ENCODE measurements at places on chromosomes 1 and 21.
A peak's percentile ranks its signal among the peaks of the same experiment; 100 is the strongest.

- no peak for DNase-seq
These were observed 12.8 kb upstream of the TMEM200B start for GRCh38 chr1:29136391-29136915.

DNA sequence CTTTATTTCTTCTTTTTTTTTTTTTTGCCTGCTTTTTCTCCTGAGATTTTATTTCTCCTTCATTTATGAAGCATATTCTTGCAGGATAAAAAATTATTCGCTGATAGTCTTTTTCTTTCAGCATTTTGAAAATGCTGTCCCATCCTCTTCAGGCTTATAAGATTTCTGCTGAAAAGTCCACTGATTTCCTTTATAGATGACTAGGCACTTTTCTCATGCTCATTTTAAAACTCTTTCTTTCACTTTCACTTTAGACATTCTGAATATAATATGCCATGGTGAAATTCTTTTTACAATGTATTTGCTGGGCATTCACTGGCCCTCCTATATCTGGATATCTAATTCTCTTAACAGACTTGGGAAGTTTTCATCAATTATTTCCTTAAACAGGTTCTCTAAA, 25.5 kb upstream of the GTF2B start:
- no peak for DNase-seq

DNA sequence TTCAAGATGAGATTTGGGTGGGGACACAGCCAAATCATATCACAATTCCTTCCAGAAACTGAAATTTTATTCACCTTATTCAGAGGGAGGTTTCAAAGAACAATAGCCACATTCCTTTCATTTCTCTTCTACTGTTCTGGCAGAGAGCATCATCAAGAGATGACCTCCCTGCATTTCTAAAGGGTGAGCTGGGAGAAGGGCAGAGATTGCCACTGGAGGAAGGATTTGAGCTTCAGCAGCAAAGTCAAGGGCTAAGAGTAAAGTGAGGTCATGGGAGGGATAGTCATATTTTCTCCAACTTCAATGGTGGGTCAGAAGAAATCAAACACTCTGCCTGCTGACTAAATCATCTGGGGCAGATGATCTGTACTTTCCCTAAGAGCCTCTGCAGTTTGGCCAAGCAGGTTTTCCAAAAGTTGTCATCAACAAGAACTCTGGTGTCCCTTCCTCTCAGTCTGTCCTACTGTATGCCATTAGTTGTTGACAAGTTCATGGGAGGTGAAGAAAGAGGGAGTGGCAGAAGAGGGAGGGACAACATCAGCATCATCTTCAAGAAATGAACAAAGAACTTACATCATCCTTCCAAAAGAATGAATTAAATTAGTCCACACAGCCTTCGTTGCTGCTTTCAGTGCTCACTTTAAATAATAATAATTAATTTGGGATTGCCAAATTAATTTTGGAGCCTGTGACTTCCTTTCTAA, 298.3 kb downstream of the ASTN1 start:
- no peak for DNase-seq

- no peak for DNase-seq
These were observed 485.9 kb downstream of the OMA1 start for GRCh38 chr1:58060559-58061170.

DNA sequence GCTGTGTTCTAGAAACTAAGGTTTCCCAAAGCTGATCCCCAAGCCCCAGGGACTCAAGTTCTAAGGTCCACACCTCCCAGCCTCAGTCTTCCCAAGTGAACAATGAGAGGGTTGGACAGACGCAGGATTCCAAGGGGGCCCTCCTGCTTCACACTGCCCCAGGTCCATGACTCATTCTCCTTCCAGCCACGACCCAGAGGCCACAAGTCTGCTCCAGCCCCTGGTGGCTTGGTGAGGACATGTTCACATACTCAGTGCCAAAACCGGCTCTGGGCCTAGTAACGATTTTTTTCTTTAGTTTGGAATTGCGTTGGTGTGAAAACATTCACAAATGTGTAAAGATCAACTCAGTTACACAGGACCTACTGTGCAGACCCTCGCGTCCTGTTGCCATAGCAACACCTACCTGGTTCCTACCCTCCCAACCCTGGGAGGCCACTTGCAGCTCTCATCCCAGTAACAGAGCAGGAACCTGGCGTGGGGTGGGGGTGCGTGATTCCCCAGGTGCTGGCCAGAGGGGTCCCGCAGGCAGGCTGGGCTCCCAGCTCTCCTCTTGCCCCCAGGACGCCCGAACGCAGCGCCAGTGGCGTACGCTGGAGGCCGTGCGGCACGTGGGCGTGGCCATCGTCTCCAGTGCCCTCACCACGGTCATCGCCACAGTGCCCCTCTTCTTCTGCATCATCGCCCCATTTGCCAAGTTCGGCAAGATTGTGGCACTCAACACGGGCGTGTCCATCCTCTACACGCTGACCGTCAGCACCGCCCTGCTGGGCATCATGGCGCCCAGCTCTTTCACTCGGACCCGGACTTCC, 57.0 kb downstream of the DISP3 start:
- DNase-seq = no peak

DNA sequence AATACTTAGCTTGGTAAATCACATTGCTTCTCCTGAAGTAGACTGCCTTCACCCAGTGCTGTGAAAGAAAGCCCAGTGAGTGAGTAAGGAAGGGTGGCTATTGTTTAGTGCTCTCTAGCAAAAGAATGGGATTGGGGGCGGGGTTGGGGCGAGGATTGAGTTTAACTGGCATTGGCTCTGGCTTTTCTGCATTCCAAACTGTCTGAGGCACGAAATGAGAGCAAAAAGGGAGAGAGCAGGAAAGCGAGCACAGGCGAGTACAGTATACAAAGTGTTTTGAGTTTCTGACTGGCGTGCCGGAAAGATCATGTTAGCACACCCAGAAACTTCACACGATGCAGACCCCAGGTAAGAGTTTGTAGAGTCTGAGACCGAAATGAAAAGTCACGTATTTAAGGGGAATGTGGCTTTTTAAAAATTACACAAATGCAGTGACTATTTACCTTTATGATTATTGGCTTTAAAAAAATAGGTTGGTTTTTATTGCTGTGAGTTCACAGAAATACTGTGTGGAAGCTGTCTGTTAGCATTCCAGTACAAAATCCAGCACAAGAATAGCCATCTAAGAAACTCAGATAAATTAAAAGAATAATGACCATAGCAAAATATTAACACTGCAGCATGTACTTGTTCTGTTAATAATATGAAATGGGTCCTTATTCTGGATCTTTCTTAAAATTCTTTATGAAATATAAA, 155.4 kb downstream of the CLEC20A start:
- DNase-seq = no peak

- no peak for DNase-seq
These were observed 49.9 kb downstream of the PDE9A start for GRCh38 chr21:42703136-42703908.

GRCh38 chr1:63327417-63328054, 5.2 kb downstream of the FOXD3 start:
- DNase-seq = no peak

GRCh38 chr21:42440187-42440792, 36.6 kb downstream of the UBASH3A start:
- DNase-seq = no peak

- peak; percentile 4 for DNase-seq
These were observed 852 bp downstream of the KTI12 start for GRCh38 chr1:52032785-52033131.

Measured in T-helper 2 cell (primary cell).